Fibroblast of lung (primary cell): ENCODE measurements at places on chromosomes 5 and 9.

DNA sequence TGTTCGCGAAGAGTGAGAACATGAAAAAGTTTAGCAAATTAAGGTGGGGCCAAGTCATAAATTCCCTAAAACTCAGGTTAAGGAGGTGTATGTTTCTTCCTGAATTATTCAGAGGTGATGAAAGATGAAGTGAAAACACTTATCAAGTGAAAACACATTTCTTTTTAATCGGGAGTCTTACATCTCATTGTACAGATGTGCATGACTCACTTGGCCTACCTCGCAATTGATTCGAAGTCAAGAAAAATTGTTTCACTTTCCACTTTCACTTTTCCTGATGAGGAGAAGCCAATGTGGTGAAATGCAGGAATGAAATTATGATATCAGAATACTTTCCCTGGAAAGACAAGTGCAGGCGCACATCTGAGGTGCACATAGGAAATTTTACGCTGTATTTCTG is 78.7 kb downstream of the SLC25A46 start:
- DNase-seq: peak; percentile 57

- DNase-seq: no peak
These were observed 34.9 kb upstream of the BASP1 start for GRCh38 chr5:17182494-17182893.

- no peak for DNase-seq
These were observed 116.6 kb downstream of the NMUR2 start for GRCh38 chr5:152288499-152288898.

DNA sequence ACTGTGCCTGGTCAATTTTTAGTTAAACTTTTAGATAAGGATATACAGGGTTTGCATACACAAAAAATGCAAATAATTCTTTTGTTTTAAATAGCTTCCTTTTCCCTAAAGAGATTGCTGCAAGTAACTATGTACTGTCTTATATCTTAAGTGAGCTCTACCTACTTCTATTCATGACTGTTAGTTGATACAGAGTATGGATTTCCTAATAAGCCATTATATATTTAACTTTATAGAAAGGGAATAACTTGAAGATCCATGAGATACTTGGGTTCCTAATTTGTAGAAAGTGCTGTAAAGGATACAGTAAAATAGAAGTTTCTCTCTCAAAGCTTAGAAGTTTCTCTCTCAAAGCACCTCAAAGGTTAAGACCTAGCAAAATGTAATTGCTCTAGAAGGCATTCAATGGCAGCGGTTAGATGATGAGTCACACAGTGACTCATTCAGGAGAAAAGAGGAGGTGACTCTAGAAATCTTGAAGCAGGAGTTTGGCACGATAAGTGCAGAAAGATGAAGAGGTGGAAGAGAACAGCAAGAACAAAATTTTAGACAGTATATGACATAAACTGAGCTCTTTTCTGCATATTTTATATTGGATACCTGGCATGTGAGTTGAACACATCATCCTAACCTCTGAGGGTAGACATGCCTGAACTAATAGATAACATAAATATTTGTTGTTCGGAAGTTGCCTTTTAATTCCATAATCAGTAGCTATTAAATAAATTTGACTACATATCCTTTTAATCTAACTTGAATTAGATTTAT is 5.5 kb upstream of the DNAJC21 start:
- DNase-seq: peak; percentile 88

- peak; percentile 71 for DNase-seq
These were observed 266.4 kb upstream of the IRX4 start for GRCh38 chr5:2149195-2149539.

- peak; percentile 16 for DNase-seq
These were observed 2.5 kb upstream of the RAD23B start for GRCh38 chr9:107280543-107280942.

GRCh38 chr5:10592601-10593000 is 28.7 kb downstream of the ANKRD33B start:
- no peak for DNase-seq

- DNase-seq: no peak
These were observed 30.1 kb downstream of the GSN start for GRCh38 chr9:121298016-121298538.

GRCh38 chr9:69076550-69076949 is 41.0 kb downstream of the FXN start:
- DNase-seq: no peak

DNA sequence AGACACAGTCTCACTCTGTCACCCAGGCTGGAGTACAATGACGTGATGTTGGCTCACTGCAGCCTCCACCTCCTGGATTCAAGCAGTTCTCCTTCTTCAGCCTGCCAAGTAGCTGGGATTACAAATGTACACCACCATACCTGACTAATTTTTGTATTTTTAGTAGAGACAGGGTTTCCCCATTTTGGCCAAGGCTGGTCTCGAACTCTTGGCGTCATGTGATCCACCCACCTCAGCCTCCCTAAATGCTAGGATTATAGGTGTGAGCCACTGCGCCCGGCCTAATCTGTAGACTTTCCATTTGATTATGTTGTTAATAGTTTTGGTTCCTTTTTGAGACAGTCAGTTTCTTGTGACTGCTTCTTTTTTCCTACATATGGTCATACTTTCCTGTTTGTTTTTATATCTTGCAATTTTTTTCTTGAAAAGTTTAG is 31.0 kb downstream of the MTREX start:
- peak; percentile 4 for DNase-seq

- no peak for DNase-seq
These were observed 47.2 kb downstream of the STK10 start for GRCh38 chr5:172140866-172141265.

- no peak for DNase-seq
These were observed 63.9 kb downstream of the PCDH1 start for GRCh38 chr5:141814064-141814964.
